Activated CD8-positive, alpha-beta memory T cell treated with anti-CD3 and anti-CD28 coated beads, Interleukin-2, amount 50 U/mL, for 48 hours (primary cell): ENCODE measurements at places on chromosomes 5 and 9.

DNA sequence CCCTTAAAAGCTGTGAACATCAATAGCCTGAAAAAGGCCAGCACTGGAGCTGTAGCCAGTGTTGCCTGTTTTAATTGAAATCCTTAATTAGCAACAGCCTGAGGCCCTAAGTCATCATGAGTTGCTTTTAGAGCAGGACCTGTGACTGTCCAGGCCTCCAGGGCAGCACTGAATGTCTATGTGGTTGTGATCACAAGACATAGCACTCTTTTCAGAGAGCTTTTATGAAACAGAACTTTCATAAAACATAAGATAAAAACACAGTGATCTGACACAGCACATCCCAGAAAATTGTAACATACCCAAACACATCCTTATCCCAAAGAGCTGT lies 85.5 kb upstream of the MYO10 start:
- no peak for DNase-seq

DNA sequence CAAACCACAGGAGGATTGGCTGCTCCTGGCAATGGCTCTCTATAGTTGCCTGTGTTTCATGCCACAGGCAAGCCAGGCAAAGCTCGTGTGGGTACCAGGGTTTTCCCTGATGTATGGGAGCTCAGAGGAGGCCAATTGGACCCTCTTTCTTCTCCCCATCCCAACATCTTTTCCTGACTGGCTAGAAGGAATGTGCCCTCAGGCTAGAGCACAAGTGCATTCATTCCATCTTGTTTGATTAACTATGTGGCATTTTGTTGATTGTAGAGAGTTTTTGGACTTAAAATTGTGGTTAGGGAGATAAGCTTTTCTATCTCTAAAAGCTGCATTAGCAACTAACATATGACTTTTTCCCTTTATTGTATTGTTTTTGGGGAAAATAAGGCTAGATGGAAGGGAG lies 561.3 kb downstream of the PSAT1 start:
- DNase-seq: no peak

- no peak for DNase-seq
Measured at GRCh38 chr5:35061211-35061770, 13.5 kb upstream of the AGXT2 start.

DNA sequence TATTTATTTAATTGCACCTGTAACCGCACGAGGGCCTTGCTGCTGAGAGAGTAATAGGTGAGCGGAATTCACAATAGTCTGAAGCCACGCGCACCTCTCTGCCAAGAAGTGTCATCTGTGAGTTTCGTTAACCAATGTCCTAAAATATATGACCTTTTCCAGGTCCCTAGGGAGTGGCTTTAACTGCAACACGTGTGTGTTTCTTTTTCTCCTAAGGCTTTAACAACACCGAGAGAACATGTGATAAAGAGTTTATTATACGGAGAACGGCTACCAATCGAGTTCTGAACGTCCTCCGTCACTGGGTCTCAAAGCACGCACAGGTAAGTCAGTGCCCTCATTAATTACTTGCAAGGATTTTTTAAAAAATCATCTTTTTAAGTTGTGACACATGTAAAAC lies 53.2 kb upstream of the CKMT2 start:
- no peak for DNase-seq

DNA sequence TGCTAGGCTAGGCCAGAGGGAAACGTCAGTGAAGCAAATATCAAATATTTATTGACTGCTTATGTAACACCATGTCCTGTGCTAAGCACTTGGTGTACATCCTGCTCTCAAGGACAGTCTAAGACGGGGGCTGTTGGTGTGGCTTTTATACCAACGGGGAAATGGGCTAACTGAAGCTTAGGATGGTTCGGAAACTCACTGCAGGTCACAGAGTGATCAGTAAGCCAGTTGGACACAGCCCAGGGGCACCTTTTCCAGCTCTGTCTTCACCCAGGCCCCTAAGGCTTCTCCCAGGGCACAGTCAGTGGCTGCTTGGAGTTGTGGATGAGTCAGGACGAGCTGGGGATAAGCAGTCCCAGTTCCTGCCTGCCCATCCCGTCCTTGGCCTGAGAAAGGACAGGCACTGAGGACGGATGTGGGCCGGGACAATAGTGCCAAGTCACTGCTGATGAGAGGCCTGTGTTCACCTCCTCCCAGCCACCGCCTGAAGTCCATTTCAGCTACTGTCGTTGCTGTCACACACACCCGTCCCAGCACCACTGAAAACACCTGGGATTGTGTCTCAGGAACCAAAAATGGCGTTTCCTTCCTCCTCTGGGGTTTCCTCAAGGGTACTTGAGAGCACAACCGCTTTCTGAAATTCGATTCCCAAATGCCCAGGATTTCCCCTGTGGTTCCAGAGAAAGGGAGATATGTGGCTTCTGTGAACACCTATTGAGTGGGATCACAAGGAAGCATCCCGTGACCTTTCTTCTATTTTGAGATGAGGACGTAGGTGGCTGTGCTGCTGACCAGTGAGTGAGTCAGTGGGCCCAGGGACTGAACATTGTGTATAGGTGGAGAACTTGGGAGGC lies 17.5 kb upstream of the SPRY4 start:
- DNase-seq: no peak
